ENCODE measurements at places on chromosomes 7 and 10. TPM values are rescaled to one million over a fixed set of nuclear protein-coding genes. Genes with fewer than 3 reads are reported as not detected.
A peak's percentile ranks its signal among the peaks of the same experiment; 100 is the strongest.

Gene PRTFDC1
- 6.4 TPM for polyA plus RNA-seq

Gene TMEM139
- polyA plus RNA-seq, result 10.1 TPM

Gene LRMDA
- polyA plus RNA-seq, result not detected

Gene H2AZ2
- 187 TPM for polyA plus RNA-seq

Gene FAM25C
- polyA plus RNA-seq, result 0.84 TPM

Gene GTPBP10
- 13.7 TPM for polyA plus RNA-seq

Gene TET1
- polyA plus RNA-seq, result 0.01 TPM

DNA sequence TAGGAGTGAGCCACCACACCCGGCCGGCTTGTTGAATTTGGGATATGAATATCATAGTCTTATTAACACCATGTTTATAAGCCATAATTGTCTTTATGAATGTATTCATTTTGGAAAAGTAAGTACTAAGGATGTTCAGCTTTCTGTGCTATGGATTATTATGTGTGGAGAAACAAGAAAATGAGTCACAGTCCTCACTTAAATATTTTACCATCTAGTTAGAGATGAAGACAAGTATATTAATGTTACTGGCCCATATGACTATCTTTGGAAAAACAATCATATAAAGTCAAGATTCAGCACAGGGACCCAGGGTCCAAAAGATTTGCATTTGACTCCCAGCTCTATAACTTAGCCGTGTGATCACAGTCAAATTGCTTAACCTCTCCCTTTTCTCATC is 9.8 kb upstream of the TOMM7 start:
- DNase-seq, result no peak

- no peak for DNase-seq
These were observed 22.7 kb downstream of the WIPI2 start for GRCh38 chr7:5212633-5213285.

DNA sequence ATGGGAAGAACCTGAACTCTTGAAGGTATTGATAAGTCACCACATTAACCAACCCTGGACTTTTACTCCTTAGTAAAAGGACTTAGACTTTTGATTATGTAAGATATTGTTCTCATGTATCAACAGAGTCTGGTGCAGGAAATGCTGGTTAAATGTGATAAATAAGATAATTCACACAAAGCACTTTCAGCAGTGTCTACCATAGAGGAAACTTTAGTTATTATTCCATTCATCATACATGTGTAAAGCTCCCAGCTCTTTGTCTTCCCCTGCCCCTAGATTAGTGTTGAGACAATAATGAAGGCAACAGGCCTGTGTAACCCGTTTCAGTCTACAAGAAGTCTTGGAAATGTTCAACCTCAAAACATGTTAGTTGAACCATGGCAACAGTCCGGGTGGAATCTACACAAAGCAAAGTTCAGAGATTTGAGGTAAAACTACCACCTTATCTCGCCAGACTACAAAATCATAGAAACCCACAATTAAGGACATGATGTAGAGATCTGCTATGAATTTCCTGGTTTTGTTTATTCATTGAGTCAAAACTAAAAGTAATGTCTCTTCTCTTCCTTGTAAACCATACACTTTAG is 109.9 kb upstream of the ADO start:
- no peak for DNase-seq

GRCh38 chr7:41315764-41316163 is 387.1 kb downstream of the INHBA start:
- no peak for DNase-seq

- no peak for DNase-seq
These were observed 282.7 kb downstream of the POU6F2 start for GRCh38 chr7:39260279-39260844.

DNA sequence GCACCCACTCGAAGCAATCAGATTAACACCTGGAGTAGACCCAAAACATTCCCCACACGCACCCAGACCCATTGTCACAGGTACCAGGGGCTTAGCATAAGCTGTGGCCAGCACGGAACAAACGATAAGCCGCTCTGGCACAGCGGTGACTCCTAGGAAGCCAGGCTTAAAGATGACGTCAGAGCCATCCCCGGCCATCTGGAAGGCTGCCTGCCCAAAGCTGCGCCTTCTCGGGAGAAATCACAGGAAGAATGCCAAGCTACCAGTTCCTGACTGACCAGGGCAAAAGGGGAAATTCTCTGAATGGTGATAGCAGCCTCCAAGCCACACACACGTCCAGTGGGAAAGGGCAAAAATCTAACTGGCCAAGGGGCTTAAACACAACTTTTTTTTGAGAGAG is 13.0 kb upstream of the WIPI2 start:
- DNase-seq, result no peak

GRCh38 chr10:50470345-50470744 is 153.4 kb downstream of the SGMS1 start:
- DNase-seq, result no peak

GRCh38 chr10:95295031-95295755 is 4.4 kb upstream of the PDLIM1 start:
- peak; percentile 93 for DNase-seq

DNA sequence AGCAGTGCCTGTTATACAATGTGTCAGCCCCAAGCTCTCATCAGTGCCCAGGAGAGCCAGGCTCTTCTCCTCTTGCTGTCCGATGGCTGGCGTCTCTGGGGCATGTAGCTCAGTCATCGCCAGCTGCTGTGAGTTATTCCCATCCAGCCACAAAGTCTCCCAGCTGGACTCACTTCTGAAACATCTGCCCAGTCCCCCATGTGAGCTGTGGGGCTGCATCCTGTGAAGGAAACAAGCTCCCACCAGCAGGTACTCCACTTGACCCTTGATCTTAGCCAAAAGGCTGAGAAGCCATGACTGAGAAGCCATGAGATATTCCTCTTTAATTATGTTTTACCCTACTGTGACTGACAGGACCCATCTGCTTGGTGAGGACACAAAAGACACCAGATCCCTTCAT is 212.7 kb upstream of the IGFBP3 start:
- DNase-seq, result no peak

GRCh38 chr7:30752979-30753378 is 1.0 kb downstream of the INMT start:
- DNase-seq, result no peak

- DNase-seq, result no peak
These were observed 109.8 kb upstream of the FAM133B start for GRCh38 chr7:92699966-92700514.

DNA sequence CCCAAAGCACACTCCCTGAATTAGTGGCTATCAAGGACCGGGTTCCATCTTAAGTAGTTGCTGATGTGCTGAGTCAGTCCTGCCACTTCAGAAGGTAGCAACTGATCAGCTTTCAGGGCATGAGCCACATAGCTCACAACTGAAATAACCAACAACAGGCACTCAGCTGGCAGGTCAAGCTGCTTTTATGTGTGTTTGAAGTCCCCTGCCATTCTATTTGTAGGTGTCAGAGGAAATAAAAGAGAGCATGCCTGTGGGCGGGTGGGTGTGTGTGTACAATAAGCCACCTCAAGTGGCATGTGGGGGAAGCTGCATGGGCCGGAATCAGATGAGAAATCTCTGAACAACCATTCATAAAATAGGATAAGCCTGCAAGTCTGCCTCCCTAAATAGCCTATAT is 114.3 kb upstream of the YAE1 start:
- DNase-seq, result no peak

GRCh38 chr7:158329014-158329610 is 258.5 kb downstream of the PTPRN2 start:
- no peak for DNase-seq

- DNase-seq, result no peak
These were observed 310.0 kb downstream of the PPP1R3A start for GRCh38 chr7:113608782-113609181.

- DNase-seq, result no peak
These were observed 16.7 kb downstream of the MMRN2 start for GRCh38 chr10:86940677-86941076.

GRCh38 chr7:138945821-138946220 is 35.4 kb downstream of the KIAA1549 start:
- DNase-seq, result no peak

DNA sequence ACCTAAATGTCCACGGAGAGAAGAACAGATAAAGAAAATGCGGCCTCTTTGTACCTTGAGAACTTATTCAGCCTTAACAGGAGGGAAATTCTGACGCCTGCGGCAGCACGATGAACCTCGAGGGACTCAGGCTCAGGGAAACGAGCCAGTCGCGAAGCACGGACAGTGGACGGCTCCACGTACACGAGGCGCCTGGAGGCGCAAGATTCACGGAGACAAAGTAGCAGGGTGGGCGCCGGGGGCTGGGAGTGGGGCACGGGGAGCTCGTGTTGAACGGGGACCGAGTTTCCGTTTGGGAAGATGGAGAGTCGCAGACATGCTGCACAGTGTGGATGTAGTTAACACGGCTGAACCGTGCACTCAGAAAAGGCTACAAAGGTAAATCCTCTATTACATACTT is 13.2 kb upstream of the UTF1 start:
- DNase-seq, result no peak

All from foreskin keratinocyte (primary cell).